ENCODE measurements at places on chromosomes 3 and 15.

DNA sequence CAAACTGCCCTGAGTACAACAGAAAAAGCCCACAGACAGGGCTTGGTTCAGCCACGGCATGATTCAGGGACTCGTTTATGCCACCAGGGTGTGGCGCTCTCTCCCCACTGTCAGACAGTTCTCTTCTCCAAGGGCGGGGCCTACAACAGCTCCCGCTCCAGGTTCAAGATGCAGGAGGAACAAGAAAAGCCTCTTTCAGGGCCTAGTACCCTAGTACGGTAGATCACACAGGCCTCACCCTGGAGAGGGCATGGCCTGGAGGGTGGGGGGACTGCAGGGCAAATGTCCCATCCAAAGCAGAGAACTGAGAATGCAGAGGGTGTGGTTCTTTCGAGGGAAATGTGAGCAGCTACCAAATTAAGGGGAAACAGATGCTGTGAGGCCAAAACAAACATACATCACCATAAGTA lies 12.0 kb downstream of the MESD start:
- no peak for DNase-seq

- DNase-seq: no peak
These were observed 26.8 kb downstream of the LRTM1 start for GRCh38 chr3:54900838-54901591.

DNA sequence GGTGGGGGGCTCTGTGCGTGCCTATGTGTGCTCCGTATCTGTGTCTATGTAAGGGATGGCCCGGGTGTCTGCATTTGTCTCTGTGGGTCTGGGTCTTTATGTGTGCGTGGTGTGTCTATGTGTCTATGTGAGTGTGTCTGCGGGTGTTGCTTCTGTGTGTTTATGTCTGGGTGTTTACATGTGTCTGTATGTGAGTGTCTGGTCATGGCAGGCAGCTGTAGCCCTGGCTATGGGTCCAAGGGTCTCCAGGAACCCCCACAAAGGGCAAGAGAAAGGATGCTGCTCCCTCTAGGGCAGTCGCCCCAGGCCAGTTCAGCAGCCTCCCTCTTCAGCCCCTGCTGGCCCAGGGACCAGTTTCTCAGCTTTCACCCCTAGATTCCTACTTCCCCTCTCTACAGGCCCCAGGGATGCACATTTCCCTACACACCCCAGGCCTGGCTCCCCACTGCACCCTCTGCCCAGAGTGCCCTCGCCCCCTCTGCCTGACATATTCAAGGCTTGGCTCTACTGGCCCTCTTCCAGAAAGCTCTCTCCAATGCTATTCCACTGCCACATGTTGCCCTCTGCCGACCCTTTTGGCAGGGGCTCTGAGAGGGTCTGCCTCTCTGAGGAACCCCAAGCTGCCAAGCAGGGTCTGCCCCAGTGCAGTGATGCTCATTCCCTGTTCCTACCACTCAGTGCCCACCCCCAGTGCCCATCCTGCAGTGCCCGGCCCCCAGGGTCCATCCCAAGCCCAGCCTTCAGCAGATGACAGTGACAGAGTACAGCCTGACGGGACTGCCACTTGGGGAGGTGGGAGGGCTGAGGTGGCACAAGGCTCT lies 1.0 kb upstream of the MYL3 start:
- no peak for DNase-seq

GRCh38 chr15:70242951-70243685 lies 145.4 kb upstream of the TLE3 start:
- DNase-seq: no peak

GRCh38 chr15:38687775-38688495 lies 123.3 kb upstream of the RASGRP1 start:
- DNase-seq: no peak

DNA sequence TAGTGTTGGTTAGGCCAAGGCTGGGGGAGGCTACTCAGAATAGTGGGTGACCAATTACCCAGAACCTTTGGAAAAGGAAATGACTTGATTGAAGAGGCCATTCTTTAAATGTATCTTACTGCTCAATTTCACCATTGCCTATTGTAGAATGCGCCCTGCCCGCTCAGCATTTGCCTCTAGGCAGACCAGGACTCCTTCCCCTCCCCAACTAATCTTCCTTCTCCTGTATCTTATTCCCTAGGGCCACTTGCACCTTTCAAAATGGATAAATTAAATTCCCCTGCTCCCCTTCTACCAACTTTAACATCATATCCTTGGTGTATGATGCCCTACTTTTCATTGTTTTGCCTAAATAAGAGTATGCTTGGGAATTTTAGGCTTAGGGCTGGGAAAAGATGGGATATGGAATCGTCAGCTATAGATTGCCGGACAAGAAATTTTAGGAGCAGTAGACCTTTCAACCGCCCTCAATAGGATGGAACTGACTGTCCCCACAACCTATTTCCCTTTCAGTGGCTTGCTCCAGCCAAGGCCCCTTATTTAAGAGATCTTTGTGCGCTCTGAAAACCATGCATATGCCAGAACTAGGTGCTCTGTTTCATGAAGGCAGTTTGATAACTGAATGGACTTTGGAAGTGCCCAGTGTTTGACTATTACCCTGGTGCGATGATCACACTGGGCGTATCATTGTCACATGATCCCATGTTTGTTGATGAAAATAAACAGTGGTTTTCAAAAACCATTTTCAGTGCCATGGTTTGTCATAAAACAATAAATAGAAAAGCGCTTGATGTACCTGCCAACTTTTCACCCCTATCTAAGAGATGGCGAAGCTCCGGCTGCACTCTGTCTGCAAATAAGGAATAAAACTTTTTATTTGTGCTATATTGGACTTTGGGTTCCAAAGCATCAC lies 74.3 kb upstream of the TSEN2 start:
- DNase-seq: no peak

DNA sequence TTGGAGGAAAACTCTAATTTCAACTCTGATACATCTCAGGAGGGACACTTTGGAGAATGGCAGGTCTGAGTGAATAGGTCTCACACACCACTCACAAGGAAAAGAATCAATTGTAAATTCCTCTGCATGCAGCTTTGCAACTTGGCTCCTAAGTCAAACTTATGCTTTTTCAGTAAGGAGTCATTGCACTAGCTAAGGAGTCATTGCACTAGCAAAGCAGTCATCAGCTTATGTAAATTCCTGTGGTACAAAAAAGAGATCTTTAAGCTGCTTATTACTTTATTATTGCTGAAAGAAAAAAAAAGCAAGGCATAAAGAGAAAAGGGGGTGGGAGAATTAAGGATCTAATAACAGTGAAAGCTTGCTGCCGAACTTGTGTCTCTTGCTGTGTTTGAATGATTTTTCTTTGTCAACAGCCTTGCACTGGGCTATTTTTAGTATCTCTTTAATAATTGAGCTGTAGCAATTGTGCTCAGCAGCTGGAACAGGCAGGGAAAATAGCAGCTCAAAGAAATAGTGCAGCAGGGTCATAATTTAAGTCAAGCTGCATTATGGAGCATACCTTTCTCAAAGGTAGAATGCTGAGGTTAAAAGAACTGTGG lies 154.3 kb upstream of the ARPP21 start:
- no peak for DNase-seq

- DNase-seq: no peak
These were observed 1.5 kb downstream of the FOXL2NB start for GRCh38 chr3:138948371-138949001.

DNA sequence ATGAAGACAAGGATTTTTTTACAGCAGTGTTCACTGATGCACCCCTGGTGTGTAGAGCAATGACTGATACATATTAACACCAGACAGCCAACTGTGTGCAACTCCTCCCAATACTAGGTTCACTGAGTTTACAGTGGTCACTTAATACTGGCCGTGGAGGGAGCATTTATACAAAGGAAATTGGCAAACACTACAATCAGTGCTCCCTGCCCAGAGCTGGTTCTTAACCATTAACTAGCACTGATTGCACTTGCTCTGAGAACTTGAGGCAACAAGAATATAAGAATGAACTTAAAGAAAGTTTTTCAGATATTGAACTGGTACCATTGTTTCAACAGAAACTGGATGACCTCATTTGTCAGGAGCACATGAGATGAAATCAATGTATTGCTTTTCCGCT lies 110.6 kb downstream of the MAGI1 start:
- no peak for DNase-seq

DNA sequence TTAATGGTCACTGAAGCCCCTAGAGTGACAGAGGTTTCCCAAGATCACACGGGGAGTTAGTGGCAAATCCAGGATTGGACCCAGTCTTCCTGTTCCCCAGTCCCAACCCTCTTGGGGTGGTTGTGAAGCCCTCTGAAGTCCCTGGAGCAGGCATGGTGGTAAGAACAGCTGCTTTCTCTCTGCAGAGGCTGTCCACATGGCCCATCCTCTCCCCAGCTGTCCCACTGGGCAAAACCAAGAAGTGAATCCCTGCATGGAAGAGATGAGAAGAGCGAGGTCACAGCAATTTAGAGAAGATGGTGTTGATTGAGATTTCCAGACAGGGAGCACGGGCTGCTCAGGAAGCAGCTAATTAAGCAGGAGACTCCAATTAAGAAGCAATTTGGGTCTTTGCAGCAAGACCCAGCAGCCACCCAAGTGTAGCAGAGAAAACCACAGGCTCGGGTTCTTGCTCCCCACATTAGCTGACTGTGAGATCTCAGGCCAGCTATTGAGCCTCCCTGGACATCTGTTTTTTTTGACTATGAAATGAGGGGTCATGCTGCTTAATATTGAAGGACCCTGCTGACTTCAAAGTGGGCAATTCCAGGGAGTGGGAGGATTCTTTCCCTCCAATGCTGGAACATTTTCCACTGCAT lies 14.8 kb upstream of the HDAC11 start:
- no peak for DNase-seq

DNA sequence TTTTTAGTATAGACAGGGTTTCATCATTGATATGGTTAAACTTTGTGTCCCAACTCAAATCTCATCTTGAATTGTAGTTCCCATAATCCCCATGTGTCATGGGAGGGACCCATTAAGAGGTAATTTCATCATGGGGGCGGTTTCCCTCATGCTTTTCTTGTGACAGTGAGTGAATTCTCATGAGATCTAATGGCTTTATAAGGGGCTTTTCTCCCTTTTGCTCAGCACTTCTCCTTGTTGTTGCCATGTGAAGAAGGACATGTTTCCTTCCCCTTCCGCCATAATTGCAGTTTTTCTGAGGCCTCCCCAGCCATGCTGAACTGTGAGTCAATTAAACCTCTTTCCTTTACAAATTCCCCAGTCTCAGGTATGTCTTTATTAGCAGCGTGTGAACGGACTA lies 20.2 kb upstream of the ZNF710 start:
- DNase-seq: no peak

GRCh38 chr3:35857004-35857403 lies 217.7 kb downstream of the ARPP21 start:
- DNase-seq: no peak

DNA sequence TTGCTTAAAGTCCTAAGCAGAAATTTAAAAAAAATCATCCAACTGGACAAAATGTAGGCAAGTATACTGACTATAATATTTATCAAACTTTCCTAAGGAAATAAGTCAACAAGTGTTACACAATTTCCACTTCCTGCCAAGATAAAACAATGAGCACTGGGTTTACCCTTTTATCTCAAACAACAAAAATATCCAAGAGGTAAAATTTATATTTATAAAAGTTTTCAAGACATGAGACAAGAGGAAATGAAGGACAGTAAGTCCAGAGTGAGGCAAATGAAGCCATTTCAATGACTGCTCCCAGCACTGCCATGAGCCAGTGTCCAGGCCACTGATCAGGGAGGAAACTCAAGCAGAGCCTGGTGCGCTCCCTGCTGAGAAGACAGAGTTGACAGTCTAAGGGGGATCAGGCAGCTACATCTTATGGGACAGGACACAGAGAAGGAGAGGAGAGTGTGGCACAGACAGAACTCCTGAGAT lies 439.4 kb downstream of the RAP2B start:
- no peak for DNase-seq

GRCh38 chr3:52122491-52122890 lies 31.7 kb downstream of the POC1A start:
- no peak for DNase-seq

DNA sequence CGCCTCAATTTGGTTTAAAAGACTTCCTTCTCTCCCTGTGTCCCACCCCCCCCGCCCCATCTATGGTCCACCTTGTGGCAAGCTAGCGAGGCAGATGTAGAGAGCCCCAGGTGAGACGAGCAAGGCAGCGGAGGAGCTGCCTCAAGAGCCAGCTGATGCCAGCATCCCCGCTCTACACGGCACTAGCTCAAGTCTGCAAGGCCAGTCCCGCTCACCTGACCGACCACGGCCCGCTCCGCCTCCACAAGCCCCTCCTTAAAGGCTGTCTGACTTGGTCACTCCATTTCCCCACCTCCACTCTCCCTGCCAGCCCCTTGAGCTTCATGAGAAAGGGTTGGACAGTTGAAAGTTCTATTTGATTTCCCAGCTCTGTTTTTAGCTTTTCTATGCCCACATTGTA lies 56.2 kb upstream of the IGF1R start:
- no peak for DNase-seq

- DNase-seq: no peak
These were observed 18.7 kb downstream of the ABTB1 start for GRCh38 chr3:127691489-127691888.

GRCh38 chr3:79016587-79017376 lies 751.0 kb downstream of the ROBO1 start:
- no peak for DNase-seq

- no peak for DNase-seq
These were observed 339.8 kb downstream of the THSD4 start for GRCh38 chr15:71455107-71455506.

DNA sequence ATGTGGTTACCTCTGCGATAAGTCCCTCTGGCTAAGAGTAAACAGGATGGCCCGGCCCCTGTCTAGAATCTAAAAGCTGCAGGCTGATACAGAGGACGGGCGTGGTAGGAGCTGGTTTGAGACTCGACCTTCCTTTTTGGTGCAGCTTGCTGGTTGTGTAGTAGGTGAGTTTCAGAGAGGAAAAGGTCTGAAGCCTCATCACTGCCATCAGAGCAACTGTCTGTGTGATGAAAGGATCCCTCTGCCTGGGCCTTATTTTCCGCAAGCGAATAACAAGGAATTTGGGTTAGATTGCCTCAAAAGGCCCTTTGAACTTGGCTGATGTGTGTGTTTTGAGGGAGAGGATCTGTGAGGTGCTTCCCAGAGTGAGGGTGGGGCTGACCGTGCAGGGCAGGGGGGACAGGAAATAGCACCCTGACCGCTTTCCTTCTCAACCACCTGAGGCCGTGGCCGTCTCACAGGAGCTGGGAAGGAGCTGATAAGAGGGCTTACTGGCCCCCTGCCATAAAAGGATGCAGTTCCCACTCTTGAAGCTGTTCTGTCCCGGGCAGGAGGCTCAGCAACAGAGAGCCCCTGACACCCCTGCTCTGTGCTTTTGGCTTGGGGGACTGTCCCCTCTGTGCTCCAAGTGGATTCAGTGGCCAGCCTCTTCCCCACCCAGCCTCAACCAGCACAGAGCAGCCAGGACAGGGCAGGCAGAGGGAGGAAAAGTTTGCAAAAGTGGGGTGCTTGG lies 45.6 kb upstream of the TFRC start:
- no peak for DNase-seq

GRCh38 chr3:36393563-36393962 lies 13.3 kb downstream of the STAC start:
- DNase-seq: no peak

GRCh38 chr3:162165346-162165745 lies 668.7 kb downstream of the OTOL1 start:
- DNase-seq: no peak

GRCh38 chr3:46895204-46895660 lies 17.7 kb downstream of the PTH1R start:
- DNase-seq: no peak
